ENCODE measurements at places on chromosomes 4 and X. TPM values are rescaled to one million over a fixed set of nuclear protein-coding genes. Genes with fewer than 3 reads are reported as not detected.

DNA sequence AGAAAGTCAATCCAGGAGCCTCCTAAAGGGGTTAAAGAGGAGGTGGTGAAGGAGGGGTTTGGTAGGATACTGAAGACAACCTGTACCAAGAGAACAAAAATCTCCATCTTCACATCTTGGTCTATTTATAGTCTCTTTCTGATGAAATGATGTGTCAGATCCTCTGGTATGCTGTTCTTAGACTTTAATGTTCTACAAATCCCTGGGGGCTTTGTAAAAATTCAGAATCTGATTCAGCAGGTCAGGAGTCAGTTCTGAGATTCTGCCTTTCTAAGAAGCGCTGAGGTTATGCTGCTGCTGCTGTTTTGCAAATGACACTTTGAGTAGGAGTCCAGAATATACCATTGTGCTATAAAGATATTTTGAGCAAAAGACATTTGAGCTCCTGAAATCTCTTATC is 172.9 kb upstream of the GLRA2 start:
- no peak overlapping the region for H3K4me3 ChIP-seq
- no peak for DNase-seq
- H3K36me3 ChIP-seq = no peaks in the 10 kb centered on the region

- no peaks in the 10 kb centered on the region for H3K4me1 ChIP-seq
- H3K36me3 ChIP-seq = no peaks in the 10 kb centered on the region
These were observed 83.0 kb downstream of the MAML3 start for GRCh38 chr4:140070973-140071372.

GRCh38 chr4:141395246-141395830 is 174.6 kb downstream of the ZNF330 start:
- H3K36me3 ChIP-seq = no peaks in the 10 kb centered on the region
- DNase-seq = no peak
- no peak overlapping the region for H3K27ac ChIP-seq
- no peaks in the 10 kb centered on the region for H3K4me1 ChIP-seq
- H3K27me3 ChIP-seq = no peaks in the 10 kb centered on the region
- no peak overlapping the region for H3K4me3 ChIP-seq

Gene DYNLT3
- total RNA-seq = 66.6 TPM

GRCh38 chr4:76211769-76212708 is 1.6 kb downstream of the SCARB2 start:
- no peaks in the 10 kb centered on the region for H3K36me3 ChIP-seq
- no peak for DNase-seq
- peak overlapping the region; percentile 94 for H3K27ac ChIP-seq
- no peak overlapping the region for H3K4me3 ChIP-seq
- H3K27me3 ChIP-seq = no peaks in the 10 kb centered on the region

Gene PRRG3
- 0.24 TPM for total RNA-seq

Gene NXF3
- 1.3 TPM for total RNA-seq

- H3K27ac ChIP-seq = no peak overlapping the region
- no peak for DNase-seq
- no peaks in the 10 kb centered on the region for H3K36me3 ChIP-seq
- H3K4me1 ChIP-seq = no peaks in the 10 kb centered on the region
These were observed 17.4 kb upstream of the PACRGL start for GRCh38 chr4:20682853-20683252.

- no peak overlapping the region for H3K4me3 ChIP-seq
- H3K27me3 ChIP-seq = no peaks in the 10 kb centered on the region
- H3K36me3 ChIP-seq = no peaks in the 10 kb centered on the region
- peak; percentile 48 for DNase-seq
These were observed 47.0 kb downstream of the NUDT9 start for GRCh38 chr4:87469390-87469789.

DNA sequence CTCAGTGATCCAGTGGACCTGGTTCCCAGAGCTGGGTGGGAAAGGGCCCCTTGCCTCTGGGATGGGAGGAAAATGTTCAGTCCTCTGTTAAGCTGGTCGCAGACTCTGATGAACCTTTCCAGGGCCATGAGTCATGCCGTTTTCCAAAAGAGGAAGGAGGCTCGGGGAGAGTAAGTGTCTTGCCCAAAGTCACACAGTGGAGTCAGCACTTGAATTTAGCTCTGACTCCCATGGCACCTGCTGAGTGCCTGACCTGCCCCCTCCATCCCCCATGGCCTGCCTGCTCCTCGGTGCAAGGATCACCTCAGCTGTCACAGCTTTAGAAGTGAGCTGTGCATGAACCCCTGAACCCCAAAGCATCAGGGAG is 14.0 kb upstream of the KIAA0232 start:
- DNase-seq = peak; percentile 52
- no peaks in the 10 kb centered on the region for H3K36me3 ChIP-seq
- H3K27ac ChIP-seq = no peak overlapping the region
- H3K4me3 ChIP-seq = no peak overlapping the region
- H3K27me3 ChIP-seq = no peaks in the 10 kb centered on the region

DNA sequence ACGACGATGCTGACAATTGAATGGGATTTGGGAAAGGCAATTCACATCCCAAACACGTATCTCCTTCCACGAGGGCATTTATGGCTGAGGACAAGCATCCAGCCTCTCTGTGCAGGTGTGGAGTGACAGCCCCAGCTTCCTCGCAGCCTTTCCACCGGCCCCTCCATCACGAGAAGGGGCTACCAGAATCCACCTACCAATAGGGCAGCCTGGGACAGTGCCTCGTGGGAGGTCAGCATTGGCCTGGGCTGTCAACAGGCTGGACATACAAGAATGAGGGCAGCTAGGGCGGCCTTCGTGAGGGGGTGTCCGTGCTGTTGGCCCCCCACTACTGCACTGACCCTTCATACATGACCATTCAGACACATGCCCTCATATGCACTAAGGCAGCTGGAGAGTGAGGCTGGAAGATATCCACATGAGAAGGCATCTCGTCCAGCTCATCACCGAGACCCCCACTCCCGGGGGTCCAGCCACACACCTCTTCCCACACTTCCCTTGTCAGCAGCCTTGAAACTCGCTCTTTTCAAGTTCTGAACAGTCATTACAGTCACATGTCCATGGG is 81.0 kb upstream of the ADRA2C start:
- H3K4me1 ChIP-seq = no peaks in the 10 kb centered on the region
- no peaks in the 10 kb centered on the region for H3K27me3 ChIP-seq
- no peak overlapping the region for H3K4me3 ChIP-seq
- no peak for DNase-seq

DNA sequence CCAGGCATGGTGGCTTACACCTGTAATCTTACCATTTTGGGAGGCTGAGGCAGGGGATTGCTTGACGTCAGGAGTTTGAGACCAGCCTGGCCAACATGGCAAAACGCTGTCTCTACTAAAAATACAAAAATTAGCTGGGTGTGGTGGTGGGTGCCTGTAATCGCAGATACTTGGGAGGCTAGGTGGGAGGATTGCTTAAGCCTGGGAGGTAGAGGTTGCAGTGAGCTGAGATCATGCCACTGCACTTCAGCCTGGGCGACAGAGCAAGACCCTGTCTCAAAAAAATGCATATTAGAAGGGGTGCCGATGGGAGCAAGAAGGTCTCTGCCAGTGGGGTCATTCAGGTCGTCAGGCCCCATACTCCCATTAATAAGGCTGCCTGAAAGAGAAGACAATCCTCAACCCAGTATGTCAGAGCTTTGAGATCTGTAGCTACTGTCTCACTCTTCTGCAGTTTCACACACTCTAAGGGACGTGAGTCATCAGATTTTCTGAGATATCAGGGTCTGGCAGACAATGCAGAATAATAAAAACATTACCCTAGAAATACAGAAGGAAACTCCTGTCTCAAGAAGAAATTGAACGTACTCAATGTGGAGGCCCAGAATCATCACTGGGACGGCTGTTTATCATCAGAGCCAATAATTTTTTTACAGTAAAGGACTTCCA is 176.7 kb upstream of the FAT1 start:
- no peak overlapping the region for H3K27ac ChIP-seq
- H3K27me3 ChIP-seq = no peaks in the 10 kb centered on the region
- DNase-seq = no peak
- no peaks in the 10 kb centered on the region for H3K36me3 ChIP-seq
- H3K4me1 ChIP-seq = no peaks in the 10 kb centered on the region
- H3K4me3 ChIP-seq = no peak overlapping the region

- no peak overlapping the region for H3K27ac ChIP-seq
- H3K4me1 ChIP-seq = no peaks in the 10 kb centered on the region
- H3K4me3 ChIP-seq = no peak overlapping the region
- peaks cover 11% of the 10 kb centered on the region for H3K27me3 ChIP-seq
These were observed 370.3 kb upstream of the SMIM31 start for GRCh38 chr4:164383358-164384220.

DNA sequence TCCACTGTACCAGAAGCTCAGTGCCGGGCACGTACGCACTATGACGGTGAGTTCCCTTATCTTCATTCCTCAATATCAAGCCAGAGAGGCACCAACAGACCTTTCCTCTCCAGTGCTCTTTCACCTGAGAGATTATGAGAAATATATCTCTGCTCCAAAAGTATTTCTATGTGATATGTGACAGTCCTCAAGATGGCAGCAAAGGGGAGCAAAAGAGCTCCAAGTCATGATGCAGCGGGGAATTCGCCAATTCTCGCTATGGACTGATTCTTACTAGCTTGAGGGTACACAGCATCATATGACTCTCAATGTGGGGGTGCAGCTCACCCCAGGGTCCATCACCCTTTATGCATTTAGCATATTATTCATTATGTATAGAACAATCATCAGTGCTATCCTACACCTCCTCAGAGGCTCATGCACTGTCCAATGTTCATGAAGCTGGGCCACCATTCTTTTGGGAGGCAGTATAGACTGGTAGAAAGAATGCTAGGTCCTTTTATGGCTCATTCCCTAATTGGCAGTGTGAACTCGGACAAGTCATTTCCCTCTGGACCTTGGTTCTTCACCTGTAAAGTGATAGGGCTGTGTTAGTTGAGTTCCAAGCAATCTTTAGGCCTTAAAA is 12.8 kb upstream of the IQSEC2 start:
- DNase-seq = no peak
- H3K27ac ChIP-seq = no peak overlapping the region
- no peaks in the 10 kb centered on the region for H3K4me1 ChIP-seq
- peaks cover 19% of the 10 kb centered on the region for H3K27me3 ChIP-seq

- H3K4me1 ChIP-seq = no peaks in the 10 kb centered on the region
- no peaks in the 10 kb centered on the region for H3K36me3 ChIP-seq
- peak; percentile 72 for DNase-seq
- H3K27me3 ChIP-seq = no peaks in the 10 kb centered on the region
- H3K4me3 ChIP-seq = no peak overlapping the region
- no peak overlapping the region for H3K27ac ChIP-seq
These were observed 12.3 kb upstream of the XPNPEP2 start for GRCh38 chrX:129726307-129727111.

GRCh38 chrX:123450222-123450621 is 266.1 kb downstream of the GRIA3 start:
- H3K4me3 ChIP-seq = no peak overlapping the region
- no peaks in the 10 kb centered on the region for H3K36me3 ChIP-seq
- DNase-seq = no peak
- H3K27ac ChIP-seq = no peak overlapping the region
- H3K4me1 ChIP-seq = no peaks in the 10 kb centered on the region

DNA sequence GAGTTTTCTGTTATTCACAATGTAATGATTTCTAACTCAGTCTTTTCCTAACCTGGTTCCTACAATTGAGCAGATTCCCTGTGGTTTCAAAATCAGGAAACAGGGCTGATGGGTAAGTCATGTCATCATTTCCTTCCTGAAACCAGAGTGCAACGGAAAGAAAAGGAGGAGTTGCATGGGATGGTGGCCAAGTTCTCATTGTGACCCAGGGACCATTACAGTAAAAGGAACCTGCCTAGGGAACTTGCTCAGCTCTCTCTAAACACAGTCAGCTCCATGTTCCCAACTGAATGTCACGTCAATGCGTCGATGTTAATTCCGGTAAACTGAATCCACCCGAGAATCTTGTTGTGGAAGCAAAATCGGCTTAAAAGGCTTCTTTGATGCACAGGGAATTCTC is 51.2 kb downstream of the LGI2 start:
- peak; percentile 82 for DNase-seq
- H3K27ac ChIP-seq = peak overlapping the region; percentile 91
- H3K4me3 ChIP-seq = no peak overlapping the region
- H3K36me3 ChIP-seq = no peaks in the 10 kb centered on the region

Gene MPC1L
- not detected for total RNA-seq

Gene NAP1L5
- 5.0 TPM for total RNA-seq

DNA sequence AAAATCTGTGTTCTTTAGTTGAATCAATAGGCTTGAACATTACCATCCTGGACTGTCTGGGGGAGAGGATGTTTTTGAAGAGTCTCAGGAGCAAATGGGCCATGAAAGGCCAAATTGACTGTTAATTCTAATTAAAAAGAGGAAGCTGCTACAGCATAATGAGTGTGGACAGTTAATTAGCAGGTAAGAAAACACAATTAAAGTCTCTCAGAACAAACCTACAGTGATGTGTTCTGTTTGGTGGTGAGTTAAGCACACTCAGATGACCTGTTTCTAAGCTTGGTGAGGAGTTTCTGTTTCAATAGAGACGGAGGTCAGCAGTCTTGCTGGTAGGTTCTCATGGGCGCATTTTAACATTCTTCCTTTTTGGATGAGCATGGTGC is 68.1 kb downstream of the DRD5 start:
- no peaks in the 10 kb centered on the region for H3K27me3 ChIP-seq
- H3K4me1 ChIP-seq = no peaks in the 10 kb centered on the region
- no peak overlapping the region for H3K4me3 ChIP-seq
- no peaks in the 10 kb centered on the region for H3K36me3 ChIP-seq
- DNase-seq = no peak

Gene GYPE
- total RNA-seq = 1.0 TPM

DNA sequence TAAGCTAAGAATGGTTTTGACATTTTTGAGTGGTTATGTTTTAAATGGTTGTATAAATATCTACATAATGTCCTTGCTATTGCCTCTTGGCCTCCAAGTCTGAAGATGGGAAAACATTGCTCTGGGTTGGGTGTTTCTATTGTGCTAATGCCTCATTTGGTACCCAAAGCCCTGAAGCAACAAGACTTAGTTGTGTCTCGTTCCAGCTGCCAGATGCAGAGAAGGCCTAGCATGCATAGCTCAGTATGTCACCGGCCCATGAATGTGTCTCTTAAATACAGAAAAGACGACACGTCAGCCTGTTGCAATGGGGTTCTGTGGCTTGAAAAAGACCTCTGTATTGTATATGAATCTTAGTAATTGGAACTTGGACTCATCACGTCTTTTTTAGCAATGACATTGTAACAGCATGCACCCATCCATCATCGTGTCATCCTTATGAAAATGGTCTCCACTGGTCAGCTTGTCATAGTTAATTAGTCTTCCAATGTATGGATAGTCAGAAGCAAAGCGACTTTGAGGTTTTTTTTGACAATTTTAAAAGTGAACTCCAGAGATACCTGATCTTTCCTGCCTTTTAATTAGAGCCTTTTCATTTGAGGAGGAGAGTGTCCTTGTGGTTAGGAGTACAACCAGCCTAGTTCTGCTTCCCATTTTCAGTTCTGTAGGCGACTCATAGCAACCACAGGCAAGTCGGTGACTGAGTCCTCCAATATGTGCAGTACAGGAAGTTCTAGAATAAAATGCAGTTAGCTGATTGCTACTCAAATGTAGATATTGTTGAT is 126.4 kb upstream of the GATB start:
- no peaks in the 10 kb centered on the region for H3K4me1 ChIP-seq
- H3K36me3 ChIP-seq = no peaks in the 10 kb centered on the region
- H3K4me3 ChIP-seq = no peak overlapping the region
- DNase-seq = no peak
- H3K27ac ChIP-seq = no peak overlapping the region

GRCh38 chr4:5168891-5169290 is 117.6 kb downstream of the STK32B start:
- no peaks in the 10 kb centered on the region for H3K27me3 ChIP-seq
- no peak overlapping the region for H3K27ac ChIP-seq
- no peaks in the 10 kb centered on the region for H3K4me1 ChIP-seq
- DNase-seq = no peak
- H3K36me3 ChIP-seq = no peaks in the 10 kb centered on the region

- H3K4me3 ChIP-seq = no peak overlapping the region
- H3K36me3 ChIP-seq = no peaks in the 10 kb centered on the region
- no peak for DNase-seq
- no peak overlapping the region for H3K27ac ChIP-seq
- H3K4me1 ChIP-seq = no peaks in the 10 kb centered on the region
These were observed 21.4 kb upstream of the CLGN start for GRCh38 chr4:140448830-140449229.

Gene PAGE5
- not detected for total RNA-seq
